ENCODE measurements at places on chromosomes 1 and 21. TPM values are rescaled to one million over a fixed set of nuclear protein-coding genes. Genes with fewer than 3 reads are reported as not detected.
A peak's percentile ranks its signal among the peaks of the same experiment; 100 is the strongest.

DNA sequence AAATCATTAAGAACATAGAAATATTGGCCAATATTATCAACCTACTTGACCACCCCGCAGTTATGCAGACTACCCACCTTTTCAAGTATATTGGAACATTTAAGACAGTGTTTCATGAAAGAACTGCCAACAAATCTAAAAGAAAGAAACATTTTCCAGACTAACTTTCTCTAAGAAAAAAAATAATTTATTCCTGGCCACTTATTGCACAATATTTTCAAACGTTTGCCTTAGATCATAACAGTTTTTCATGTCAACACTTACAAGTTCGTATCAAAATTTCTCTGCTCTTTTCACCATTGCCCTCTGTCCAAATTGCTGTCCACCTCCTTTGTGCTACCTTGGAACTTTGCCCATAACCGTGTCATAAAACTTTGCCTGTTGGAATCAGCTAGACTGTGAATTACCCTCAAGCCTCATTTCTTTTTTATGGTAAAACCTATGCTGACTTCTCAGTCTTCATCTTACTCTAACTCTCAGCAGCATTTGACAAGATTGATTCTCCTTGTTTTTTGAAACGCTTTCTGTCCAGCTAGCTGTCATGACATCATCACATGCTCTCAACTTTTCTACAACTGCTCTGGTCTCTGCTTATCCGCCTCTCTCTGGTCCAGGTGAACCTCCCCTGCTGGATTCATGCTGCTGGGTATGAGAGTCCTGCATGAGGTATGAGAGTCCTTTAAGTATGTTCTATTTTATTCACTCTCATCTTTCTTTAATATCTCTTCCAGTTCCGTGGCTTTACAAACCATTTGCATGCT lies 92.8 kb upstream of the CHRM3 start:
- no peaks in the 10 kb centered on the region for H3K4me1 ChIP-seq
- no peaks in the 10 kb centered on the region for H3K27me3 ChIP-seq
- H3K4me3 ChIP-seq = no peak overlapping the region
- H3K27ac ChIP-seq = no peak overlapping the region
- no peaks in the 10 kb centered on the region for H3K36me3 ChIP-seq

The ESPN gene
- 2.0 TPM for total RNA-seq

The PRR9 gene
- not detected for total RNA-seq

The PPIAL4G gene
- total RNA-seq = 0.11 TPM

The GPR153 gene
- total RNA-seq = 0.19 TPM

DNA sequence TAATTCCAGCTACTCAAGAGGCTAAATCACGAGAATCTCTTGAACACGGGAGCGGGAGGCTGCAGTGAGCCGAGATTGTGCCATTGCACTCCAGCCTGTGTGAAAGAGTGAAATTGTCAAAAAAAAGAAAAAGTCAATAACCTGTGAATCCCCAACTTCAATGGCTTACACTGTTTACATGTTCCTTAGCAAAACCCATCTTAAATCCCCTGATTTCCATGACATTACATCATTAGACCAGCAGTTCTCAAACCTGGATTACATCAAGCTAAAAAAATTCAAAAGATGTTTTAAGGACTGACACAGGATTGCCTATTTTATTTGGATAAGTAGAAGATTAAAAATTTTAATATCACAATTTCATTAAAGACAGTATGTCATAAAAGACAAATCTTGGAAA lies 12.4 kb downstream of the GPBP1L1 start:
- DNase-seq = no peak
- no peaks in the 10 kb centered on the region for H3K27me3 ChIP-seq
- peaks cover 3% of the 10 kb centered on the region for H3K36me3 ChIP-seq

The AGO4 gene
- total RNA-seq = 8.1 TPM

GRCh38 chr1:236868625-236869467 lies 73.8 kb downstream of the MTR start:
- H3K4me3 ChIP-seq = no peak overlapping the region
- H3K27ac ChIP-seq = no peak overlapping the region
- peak; percentile 56 for DNase-seq

GRCh38 chr1:224958490-224958889 lies 29.0 kb downstream of the DNAH14 start:
- no peaks in the 10 kb centered on the region for H3K36me3 ChIP-seq
- H3K27ac ChIP-seq = no peak overlapping the region
- H3K4me1 ChIP-seq = no peaks in the 10 kb centered on the region
- DNase-seq = no peak
- H3K4me3 ChIP-seq = no peak overlapping the region

DNA sequence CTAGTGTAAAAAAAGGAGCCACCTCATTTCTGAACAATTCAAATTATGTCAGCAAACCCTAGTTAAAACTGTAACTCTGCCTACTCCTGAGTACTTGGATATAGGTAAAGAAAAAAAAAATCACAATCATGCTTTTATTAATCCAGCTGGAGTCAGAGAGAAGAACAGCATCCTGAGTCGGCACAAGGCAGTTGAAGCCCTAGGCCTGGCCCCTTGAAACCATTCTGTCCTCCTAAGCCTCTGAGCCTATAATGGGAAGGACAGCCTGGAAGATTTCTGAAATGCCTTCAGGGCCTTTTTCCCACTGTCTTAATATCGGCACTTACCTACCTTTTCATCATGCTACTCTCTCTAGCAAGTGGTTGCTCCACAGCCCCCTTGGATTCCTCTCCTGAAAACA lies 32.5 kb downstream of the CDC42BPA start:
- no peaks in the 10 kb centered on the region for H3K27me3 ChIP-seq
- H3K27ac ChIP-seq = no peak overlapping the region
- no peak overlapping the region for H3K4me3 ChIP-seq
- no peaks in the 10 kb centered on the region for H3K36me3 ChIP-seq
- no peaks in the 10 kb centered on the region for H3K4me1 ChIP-seq

DNA sequence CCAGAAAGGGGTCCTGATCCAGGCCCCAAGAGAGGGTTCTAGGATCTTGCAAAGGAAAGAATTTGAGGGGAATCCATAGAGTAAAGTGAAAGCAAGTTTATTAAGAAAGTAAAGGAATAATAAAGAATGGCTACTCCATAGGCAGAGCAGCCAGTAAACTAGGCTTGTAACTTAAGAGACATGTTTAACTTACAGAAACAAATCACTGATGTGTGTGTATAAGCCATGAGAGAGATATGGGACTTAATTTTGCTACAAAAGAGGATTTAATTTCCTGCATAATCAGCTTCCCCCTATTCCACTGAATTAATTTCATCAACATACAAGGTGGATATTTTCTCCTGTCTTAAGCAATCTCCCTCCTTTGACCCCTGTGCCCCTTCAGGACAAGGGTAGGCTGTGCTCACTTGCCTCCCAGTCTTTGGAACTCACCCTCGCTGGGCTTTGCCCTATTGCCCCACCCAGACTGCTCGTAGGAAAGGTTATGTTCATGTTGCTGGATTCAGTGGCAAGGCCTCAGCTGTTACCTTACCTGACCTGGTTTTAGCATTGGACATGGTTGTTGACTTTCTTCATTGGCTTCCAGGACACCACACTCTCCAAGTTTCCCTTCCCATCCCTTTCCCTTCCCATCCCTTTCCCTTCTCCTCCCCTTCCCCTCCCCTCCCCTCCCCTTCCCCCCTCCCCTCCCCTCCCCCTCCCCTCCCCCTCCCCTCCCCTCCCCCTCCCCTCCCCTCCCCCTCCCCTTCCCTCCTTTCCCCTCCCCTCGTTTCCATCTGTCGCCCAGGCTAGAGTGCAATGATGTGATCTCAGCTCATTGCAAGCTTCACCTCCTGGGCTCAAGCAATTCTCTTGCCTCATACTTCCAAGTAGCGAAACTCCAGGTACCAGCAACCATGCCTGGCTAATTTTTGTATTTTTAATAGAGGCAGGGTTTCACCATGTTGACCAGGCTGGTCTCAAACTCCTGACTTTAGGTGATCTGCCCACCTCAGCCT lies 44.6 kb downstream of the TBCE start:
- H3K36me3 ChIP-seq = no peaks in the 10 kb centered on the region
- no peaks in the 10 kb centered on the region for H3K27me3 ChIP-seq
- no peak overlapping the region for H3K4me3 ChIP-seq
- H3K4me1 ChIP-seq = no peaks in the 10 kb centered on the region
- H3K27ac ChIP-seq = no peak overlapping the region

The USH2A gene
- not detected for total RNA-seq

The SPATA1 gene
- total RNA-seq = 0.11 TPM

- H3K27me3 ChIP-seq = peaks cover 5% of the 10 kb centered on the region
- H3K4me1 ChIP-seq = peaks cover 8% of the 10 kb centered on the region
- no peak for DNase-seq
Measured at GRCh38 chr1:228207851-228208821, at the start of gene OBSCN. Gene OBSCN, plus strand, starts transcription at chr1:228208044. Its CDS starts 3,740 bp downstream, at chr1:228211784.

DNA sequence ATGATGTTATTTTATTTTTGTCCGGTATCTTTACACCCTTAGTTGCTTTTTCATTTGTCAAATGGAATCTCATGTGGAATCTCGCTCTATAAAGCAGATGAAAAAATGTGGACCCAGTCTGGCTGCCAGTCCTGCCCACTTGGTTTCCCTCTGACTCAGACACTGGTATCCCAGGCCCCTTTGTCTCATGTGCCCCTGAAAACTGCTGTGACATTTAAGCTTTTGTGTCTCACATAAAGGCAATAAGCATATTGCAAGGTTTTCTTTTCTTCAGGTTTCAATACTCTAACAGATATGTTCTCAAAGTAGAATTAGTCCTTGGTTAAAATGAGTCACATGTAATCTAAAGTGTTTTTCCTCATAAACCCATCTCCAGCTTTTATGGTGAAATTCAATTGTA lies 183.3 kb downstream of the ST6GALNAC3 start:
- no peak overlapping the region for H3K4me3 ChIP-seq
- no peaks in the 10 kb centered on the region for H3K36me3 ChIP-seq
- H3K27ac ChIP-seq = no peak overlapping the region

- H3K36me3 ChIP-seq = no peaks in the 10 kb centered on the region
- H3K4me3 ChIP-seq = no peak overlapping the region
- H3K27ac ChIP-seq = no peak overlapping the region
Measured at GRCh38 chr1:221101807-221102605, 222.8 kb downstream of the HLX start.

GRCh38 chr1:149979245-149979971 lies 31.1 kb downstream of the OTUD7B start:
- no peaks in the 10 kb centered on the region for H3K4me1 ChIP-seq
- H3K4me3 ChIP-seq = no peak overlapping the region
- no peak for DNase-seq
- no peak overlapping the region for H3K27ac ChIP-seq
- peaks cover 10% of the 10 kb centered on the region for H3K36me3 ChIP-seq
- H3K27me3 ChIP-seq = no peaks in the 10 kb centered on the region

DNA sequence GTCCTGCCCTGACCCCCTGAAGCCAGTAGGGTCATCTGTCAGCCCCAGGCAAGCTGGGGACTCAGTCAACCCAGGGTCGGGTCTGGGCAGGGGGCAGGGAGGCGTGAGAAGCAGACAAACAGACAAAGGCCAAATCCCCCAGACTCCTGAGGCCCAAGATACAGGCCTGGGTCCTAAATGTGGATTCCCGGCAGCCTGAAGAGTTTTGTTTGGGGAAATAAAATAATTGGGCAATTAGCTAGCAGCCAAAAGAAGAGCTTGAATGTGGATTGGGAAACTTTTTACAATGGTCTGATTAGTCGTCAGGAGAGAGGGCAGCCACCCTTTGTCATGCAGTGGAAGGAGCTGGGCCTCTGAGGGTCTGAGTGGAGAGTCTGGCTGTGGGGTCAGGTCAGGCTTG lies 4.5 kb upstream of the LEFTY2 start:
- H3K4me3 ChIP-seq = no peak overlapping the region
- no peak overlapping the region for H3K27ac ChIP-seq
- DNase-seq = no peak
- no peaks in the 10 kb centered on the region for H3K36me3 ChIP-seq

DNA sequence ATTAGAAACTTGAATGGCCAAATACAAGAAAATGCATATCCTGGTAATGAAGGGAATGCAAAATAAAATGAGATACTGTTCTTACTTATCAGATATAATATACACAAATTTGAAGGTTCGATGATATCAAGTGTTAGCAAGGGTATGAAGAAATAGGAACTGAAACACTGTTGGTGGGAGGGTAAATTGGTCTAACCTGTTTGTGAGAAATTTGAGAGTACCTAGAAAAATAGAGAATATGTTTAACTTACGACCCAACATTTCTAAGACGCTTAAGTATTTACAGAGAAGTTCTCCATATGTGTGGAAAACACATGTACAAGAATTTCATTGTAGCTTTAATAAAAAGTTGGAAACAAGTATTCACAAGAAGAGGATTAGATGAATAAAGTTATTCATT lies 25.9 kb downstream of the ATG4C start:
- H3K27ac ChIP-seq = no peak overlapping the region
- H3K27me3 ChIP-seq = no peaks in the 10 kb centered on the region
- no peak for DNase-seq
- no peak overlapping the region for H3K4me3 ChIP-seq
- H3K4me1 ChIP-seq = no peaks in the 10 kb centered on the region
- peaks cover 8% of the 10 kb centered on the region for H3K36me3 ChIP-seq

The CADM3 gene
- total RNA-seq = not detected

The CLCC1 gene
- total RNA-seq = 8.6 TPM

- peak overlapping the region; percentile 54 for H3K27ac ChIP-seq
- H3K36me3 ChIP-seq = no peaks in the 10 kb centered on the region
- H3K4me1 ChIP-seq = peaks cover 45% of the 10 kb centered on the region
- no peaks in the 10 kb centered on the region for H3K27me3 ChIP-seq
- peak overlapping the region; percentile 28 for H3K4me3 ChIP-seq
- DNase-seq = peak; percentile 48
Measured at GRCh38 chr1:89286549-89287180, 14.0 kb upstream of the GBP5 start.

DNA sequence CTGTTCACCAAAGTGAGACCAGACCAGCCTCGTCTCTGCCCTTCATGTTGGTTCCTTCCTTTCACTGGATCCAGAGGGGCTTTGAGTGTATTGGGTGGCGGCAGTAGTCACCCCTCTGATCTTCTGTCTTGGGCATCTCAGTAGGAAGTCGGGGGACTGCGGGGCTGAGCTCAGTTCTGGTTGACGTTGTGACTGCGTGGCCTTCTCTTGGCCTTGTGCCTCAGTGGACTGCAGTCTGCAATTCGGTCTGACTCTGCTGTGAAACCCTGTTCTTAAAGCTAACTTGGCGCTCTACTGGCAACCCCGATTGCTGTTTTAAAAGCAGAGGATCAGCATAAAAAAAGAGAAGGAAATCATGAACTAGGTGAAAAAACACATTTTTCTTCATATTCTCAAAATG lies 56.7 kb downstream of the SLC37A1 start:
- H3K36me3 ChIP-seq = peaks cover 38% of the 10 kb centered on the region
- no peak overlapping the region for H3K4me3 ChIP-seq
- H3K27me3 ChIP-seq = no peaks in the 10 kb centered on the region
- H3K27ac ChIP-seq = no peak overlapping the region

GRCh38 chr1:95532335-95532734 lies 298.3 kb downstream of the RWDD3 start:
- no peaks in the 10 kb centered on the region for H3K4me1 ChIP-seq
- H3K27me3 ChIP-seq = no peaks in the 10 kb centered on the region
- no peak overlapping the region for H3K4me3 ChIP-seq

GRCh38 chr21:14482165-14482564 lies 64.0 kb downstream of the SAMSN1 start:
- H3K27ac ChIP-seq = peak overlapping the region; percentile 23
- no peaks in the 10 kb centered on the region for H3K27me3 ChIP-seq
- peak overlapping the region; percentile 9 for H3K4me3 ChIP-seq
- H3K36me3 ChIP-seq = peaks cover 13% of the 10 kb centered on the region
- DNase-seq = no peak
